AG09319 (cell line): ENCODE measurements at places on chromosomes 11 and 22.

GRCh38 chr11:77042111-77042726 lies 8.0 kb downstream of the B3GNT6 start:
- DNase-seq: no peak

- no peak for DNase-seq
These were observed 493.3 kb downstream of the BRD1 start for GRCh38 chr22:49334449-49334789.

GRCh38 chr11:29534836-29535235 lies 482.0 kb downstream of the KCNA4 start:
- DNase-seq: no peak

DNA sequence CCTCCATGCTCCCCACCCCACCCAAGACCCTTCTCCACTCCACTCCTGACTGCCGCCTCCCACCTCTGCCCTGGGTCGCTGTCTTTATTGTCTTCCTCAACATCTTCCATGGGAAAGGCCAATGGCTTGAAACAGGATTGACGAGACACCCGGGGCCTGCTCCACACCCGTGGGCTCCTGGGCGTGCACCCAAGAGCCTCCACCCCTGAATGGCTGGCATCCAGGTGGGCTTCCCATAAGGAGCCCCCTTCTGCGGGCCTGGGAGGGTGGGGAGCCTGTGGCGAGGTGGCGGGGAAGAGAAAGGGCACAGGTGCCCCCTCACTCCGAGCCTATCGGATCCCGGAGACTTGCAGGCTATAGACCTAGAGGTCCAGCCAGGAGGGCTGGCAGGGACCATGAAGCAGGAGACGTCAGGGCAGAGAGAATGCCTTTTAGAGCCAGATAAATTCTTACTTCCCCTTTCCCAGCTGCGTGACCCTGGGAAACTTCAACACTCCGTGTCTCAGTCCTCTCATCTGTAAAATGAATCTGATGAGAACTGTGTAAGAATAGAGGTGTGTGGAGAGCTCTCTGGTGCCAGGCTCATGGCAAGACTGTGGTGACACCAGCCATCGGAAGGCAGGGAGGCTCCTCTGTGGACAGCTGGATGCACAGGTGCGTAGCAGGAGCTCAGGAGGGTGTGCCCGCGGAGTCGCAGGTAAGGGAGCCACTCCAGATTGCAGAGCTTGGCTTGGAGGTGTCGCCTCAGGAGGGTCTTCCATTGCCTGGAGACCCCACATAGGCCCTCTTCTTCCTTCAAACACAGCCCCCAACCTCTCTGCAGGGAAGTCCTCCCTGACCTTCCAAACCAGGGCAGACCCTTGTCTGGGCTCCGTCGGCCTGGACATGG lies 53.9 kb downstream of the SMIM38 start:
- DNase-seq: no peak
